ENCODE measurements at places on chromosomes 5 and 9.

GRCh38 chr9:95327239-95327865 lies 9.8 kb upstream of the FANCC start:
- DNase-seq = no peak

GRCh38 chr5:180464603-180464970 lies 29.6 kb upstream of the CNOT6 start:
- no peak for DNase-seq

DNA sequence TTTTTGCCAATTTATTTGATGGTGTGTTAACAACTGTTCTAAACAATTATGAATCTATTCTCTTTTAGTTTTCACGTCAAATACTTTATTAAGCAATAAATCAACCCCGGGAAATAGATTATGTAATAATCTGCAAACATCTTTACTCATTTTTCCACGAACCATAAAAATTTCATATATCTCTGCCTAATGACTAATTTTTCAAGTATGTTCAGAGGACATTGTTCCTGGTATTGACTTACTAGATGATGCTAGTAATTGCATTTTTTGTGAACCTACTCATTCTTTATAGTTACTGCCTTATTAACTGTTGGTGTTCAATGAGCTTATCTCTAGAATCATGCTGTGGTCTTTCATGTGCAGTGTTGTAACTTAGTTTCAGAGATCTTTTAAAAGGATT lies 41.0 kb upstream of the FBN2 start:
- no peak for DNase-seq

DNA sequence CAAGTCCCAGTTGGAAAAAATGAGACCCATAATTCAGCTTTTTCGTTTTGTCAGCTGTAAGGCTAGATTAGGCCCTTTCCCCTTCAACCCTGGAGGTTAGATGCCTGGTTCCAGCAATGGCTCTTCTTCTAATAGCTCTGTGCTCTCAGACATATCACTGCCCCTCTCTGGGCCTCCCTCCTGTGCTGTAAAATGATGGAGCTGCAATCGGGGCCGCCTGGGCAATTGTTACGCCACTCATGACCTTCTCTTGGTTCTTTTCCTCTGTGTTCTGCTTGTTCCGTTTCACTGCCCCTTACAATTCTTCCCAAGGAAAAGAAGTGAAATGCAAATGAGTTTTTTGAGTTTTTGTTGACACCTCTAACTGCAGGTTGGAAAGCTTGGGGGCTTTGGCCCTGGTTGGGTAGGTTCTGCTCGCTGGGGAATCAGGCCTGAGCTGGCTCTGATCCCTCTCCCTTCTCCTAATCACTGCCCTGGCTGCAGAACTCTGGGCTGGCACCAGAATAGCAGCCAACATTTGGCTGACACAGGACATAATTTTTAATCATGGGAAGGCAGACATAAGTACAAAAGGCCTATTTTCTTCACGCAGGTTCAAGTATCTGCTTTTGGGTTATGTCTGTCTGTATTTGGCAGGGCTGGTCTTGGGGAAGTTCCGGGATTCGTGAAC lies 110.9 kb downstream of the FOXD1 start:
- DNase-seq = no peak

- DNase-seq = no peak
These were observed 575.6 kb upstream of the GRAMD2B start for GRCh38 chr5:125847561-125847960.

DNA sequence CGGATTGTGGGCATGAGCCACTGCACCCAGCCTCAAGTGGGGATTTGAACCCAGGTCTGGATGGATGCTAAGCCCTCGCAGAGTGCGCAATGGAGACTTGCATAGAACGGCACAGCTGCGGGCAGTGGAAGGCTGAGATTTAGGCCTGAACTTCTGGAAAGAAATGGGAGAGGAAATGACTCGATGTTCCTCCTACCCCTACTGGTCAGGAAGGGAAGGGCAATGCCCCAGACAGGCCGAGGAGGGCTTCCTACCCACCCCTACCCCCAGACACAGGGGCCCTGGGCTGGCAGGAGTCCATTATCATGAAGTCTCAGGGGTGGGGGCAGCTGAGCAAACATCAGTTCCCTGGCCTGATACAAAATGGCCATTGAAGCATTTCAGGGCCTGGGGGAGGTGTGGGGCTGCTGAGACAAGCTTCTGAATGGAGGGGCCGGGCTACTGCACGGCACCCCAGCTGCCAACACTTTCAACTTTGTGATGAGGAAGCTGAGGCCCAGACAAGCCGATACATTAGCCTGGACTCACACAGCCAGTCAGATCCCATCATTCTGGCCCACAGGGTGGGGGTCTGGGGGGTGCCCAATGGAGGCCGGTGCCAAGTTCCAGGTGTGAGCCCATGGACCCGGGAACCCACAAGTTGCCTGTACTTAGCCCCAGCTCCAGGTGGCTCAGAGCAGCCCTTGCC lies 13.5 kb upstream of the WDR38 start:
- DNase-seq = no peak

DNA sequence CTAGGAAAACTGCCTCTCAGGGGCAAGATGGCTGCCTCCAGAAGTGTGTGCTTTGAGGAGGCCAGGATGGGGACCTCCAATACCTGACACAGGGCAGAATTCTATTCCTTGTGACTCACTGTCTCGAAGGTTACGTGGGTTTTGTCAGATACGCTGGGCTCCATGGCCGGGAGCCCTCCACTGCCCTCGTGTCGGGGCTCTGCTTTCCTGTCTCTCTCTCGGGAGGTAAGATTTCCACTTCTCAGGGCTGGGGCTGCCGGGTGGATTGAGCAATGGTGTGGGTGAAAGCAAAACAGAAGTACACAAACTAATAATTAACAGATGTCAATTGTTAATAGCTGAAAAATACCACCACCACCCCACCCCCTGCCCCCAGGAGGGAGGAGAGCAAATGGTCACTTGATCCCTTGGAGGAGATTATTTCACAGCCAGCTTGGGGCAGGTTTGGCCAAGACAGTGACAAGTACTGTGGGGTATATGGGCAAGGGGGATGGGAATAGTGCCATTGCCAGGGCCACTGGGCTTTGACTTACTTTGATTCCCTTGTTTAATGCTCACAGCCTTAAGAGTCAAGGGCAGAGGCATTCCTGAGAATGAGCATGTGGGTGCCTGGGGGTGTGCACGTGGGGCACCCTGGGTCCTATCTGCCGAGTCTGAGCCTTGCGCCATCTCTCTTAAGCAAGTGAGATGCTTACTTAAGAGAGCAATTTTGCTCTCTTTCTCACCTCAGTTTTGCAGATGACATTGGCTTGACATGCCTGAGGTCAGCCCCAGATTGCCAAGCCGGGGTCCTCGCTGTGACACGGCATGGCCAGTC lies 28.8 kb upstream of the DAB2IP start:
- no peak for DNase-seq

DNA sequence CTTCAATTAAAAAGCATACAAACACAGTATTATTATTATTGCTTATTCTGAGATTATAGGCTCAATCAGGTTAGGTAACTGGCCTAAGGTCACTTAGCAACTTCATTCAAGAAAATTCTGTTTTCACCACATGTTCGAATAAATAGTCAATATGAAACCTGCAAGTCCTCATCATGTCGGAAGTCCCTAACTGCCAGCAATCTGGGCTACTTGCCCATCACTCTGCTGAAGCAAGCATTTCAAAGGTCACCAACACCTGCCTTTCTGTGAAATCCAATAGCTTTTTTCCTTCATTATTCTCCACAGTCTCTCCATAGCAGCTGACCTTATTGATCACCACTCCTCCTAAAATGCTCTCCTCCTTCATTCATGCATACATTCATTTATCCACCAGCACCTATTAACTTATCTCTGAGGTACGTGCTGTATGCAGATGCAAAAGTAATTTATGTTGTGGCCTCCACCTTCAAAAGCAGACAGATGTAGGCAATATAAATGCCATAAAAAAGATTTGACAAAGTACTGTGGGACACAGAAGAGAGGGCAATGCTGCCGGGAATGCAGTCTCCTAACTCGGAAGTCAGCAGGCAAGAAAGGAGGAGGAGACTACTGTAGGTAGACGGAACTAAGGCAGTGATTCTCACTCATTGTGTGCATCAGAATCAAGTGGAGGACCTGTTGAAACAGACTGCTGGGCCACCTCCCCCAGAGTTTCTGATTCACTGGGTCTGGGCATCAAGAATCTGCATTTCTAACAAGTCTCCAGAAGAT lies 310.9 kb downstream of the BNC2 start:
- no peak for DNase-seq

DNA sequence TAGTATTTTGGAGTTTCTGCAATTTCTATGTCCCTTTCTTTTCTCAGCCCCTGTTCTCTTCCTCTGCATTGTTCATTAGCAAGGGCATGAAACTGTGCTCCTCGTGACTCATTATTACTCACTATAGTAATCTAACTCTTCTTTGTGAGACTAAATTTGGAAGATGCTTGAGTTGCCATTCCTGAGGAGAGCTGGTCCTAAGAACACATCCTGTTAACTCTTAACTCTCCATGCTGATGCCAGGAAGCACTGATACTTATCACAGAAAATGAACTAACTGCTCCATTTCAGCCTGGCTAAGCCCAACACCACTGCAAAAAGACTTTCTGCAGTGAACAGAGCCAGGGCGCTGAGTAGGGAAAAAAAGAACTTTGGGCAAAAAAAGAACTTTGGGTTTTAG lies 10.6 kb upstream of the CSNK1A1 start:
- DNase-seq = no peak

DNA sequence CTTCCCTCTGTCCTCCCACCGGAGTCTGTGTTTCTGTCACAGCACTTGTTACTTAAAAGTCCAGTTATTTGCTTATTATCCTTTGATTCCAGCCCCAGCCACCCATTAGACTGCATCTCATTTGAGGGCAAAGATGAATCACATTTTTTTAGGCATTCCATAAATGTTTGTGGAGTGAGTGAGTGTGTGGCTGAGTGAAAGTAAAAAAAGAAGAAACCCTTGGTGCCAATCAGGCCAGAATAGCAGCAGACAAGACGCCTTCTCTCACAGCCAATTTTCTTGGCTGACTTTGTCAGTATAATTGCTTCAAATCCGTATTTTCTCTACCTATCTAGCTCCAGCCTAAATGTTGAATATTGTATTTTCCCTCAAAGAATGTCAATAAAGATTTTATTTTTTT lies 613.0 kb upstream of the WWC1 start:
- no peak for DNase-seq

DNA sequence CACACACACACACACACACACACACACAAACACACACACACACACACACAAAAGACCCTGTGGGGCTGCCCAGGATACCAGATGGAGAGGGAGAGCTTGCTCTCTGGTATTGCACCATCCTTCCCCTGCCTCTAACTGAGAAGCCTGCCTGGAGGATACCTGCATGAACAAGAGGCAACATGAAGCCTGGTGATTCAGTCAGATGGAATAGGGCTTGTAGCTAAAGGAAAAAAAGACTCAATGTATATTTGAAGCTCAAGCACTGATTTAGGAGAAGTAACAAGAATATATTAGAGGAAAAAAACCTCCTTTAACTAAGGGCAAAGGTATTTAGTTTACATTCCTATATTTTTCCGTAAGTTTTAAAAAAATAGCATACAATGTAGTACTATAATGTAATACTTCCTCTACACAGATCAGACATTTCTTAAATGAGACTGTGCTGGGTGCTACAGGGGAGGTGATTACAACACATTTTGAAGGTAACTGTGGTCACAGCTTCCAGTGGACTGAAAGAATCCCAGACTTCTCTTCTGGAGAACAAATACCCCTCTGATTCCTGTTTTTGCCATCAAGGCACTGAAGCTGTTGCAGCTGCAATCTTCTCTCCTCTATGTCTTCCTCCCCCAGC lies 169.3 kb downstream of the DCP2 start:
- DNase-seq = no peak

DNA sequence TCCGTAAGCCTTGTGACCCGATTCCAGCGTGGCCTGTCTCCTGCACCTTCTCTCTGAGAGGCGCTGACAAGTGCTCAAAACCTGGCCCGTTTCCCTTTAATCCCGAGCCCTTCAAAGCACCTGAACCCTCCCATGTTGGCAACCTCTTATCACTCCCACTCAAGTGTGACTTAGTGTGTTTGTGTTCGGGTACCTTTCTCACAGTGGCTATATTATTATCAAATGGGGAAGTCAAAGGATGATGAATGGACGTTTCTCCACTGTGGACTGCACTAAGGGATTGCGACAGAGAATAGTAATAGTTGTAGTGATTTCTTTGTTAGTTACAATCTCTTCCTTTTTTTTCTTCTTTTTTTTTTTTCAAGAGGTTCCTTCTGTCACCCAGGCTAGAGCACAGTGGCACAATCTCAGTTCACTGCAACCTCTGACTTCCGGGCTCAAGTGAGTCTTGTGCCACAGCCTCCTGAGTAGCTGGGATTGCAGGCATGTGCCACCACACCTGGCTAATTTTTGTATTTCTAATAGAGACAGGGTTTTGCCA lies 65.4 kb upstream of the TNFSF8 start:
- no peak for DNase-seq

DNA sequence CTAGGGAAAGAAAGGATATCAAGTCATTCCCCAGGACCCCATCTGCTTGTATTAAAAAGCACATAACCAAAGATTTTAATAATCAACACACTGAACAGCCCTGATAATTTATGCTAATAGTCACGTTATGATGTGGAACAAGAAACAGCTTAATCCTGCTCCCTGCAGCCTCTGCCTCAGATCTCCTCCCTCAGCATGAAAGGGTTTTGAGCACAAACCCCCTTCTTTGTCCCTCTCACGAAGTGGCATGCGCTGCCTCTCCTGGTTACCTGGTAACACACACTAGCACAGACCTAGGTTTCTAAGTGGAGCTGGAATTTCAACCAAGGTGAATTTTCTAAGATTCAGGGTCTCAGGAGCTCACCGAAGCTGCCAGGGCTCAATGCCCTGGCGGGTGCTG lies 5.1 kb downstream of the IGFBPL1 start:
- DNase-seq = no peak

- DNase-seq = peak; percentile 83
These were observed at the start of gene ZMYND19 for GRCh38 chr9:137590469-137591383. Gene ZMYND19 (minus strand): TSS chr9:137590512. CDS start chr9:137590263, 249 bp downstream.

GRCh38 chr9:76667521-76667957 lies 96.7 kb upstream of the PCA3 start:
- no peak for DNase-seq

- no peak for DNase-seq
These were observed 754 bp downstream of the VDAC1 start for GRCh38 chr5:134003817-134004625.

DNA sequence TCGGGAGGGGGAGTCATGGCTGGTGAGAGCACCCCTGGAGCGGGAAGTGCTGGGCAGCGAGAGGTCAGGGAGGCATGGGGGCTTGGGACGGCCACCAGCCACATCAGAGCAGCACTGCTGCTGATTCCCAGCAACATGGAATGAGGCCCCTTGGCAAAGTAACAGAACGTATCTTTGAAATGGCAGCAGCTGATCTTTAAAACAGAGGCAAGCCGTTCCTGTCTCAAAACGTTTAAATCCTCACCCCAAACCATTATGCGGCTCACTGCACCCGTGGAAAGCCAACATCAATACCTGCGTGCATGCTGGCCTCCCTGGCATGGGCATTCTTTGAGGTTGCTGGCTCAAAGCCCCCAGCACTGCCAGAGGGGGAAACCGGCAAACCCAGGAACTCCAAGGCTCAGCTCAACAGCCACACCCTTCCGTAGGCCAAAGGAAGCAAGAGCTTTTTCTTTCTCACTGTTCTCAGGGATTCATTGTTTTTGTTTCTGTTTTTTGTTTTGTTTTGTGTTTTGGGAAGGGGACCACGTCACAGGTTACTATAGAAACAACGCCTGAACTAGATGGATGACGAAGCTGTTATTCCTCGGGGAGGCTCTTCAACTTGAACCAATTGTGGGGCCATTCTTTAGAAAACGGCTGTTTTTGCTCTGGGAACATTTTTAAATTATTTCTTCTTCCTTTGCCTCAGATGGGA lies 28.1 kb upstream of the OBP2B start:
- DNase-seq = peak; percentile 3

Measured in NCI-H2227 treated with DMSO at 0.1 percent for 48 hours (cell line).